DMS53 (cell line): ENCODE measurements at places on chromosomes 2 and 18.
A peak's percentile ranks its signal among the peaks of the same experiment; 100 is the strongest.

DNA sequence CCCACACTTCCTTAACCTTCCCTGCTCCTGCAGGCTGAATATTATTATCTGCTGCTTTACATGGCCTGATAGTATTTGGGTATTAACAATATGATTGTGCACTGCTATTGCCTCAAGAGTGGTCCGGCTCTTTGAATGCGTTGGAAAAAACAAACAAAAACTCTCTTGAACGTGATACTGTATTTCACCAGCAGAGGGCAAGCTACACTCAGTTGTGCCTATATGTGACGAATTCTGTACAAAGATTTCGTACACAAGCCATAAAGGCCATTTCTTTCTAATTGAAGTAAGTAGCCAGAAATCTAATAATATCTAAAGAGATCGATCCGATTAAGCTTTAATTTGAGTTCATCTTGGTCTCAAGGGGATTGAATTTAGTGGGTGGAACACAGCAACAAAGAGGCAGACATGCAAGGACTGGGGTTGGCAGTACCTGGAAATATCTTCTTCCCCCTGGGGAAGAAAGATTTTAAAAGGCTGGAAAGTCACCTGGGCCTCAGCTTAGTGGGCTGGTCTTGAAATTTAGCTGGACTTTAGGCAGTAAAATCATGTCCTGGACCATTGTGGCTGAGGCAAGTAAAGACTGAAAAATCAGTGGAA, 49.3 kb upstream of the RAB6D start:
- DNase-seq, result peak; percentile 49

GRCh38 chr2:151042964-151043363, 218.7 kb downstream of the RBM43 start:
- no peak for DNase-seq

DNA sequence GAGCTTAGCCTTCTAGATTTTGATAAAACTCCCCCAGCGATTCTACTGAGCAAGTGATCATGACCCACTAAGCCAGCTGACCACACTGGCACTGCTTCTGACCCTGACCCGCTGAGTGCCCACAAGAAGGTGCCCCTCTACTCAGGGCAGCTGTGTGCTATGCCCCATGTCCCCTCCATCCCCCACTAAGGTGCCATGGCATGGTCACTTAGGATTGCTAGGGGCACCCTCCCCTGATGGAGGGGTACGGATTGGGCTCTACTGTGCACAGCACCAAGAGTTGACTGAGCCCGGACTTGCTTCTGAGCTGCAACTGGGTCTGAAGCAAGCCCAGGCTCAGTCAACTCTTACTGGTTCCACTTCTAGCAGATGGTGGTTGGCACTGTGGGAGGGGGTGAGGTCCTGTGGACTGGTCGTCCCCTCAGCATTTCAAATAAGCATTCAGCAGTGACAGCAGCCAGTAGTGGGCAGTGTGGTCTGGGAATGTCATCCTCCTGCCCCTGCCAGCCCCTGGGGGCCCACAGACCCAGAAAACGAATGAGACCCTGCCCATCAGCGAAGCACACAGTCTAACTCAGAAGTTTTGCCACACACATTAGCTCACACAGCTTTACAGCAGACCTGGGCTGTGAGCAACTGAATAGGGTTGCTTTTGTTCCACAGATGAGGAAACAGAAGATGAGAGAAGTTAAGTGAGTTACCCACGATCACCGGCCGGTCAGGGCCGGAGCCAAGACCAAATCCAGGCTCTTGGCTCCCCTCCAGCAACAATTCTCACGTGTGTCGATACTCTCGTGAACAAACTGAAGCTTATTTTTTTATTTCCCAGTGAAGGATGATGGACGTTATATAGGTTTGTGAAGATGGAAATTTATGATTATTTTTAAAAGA, 52.1 kb upstream of the FOSL2 start:
- no peak for DNase-seq

- no peak for DNase-seq
Observed at GRCh38 chr2:127611076-127611925, 34.7 kb upstream of the GPR17 start.

DNA sequence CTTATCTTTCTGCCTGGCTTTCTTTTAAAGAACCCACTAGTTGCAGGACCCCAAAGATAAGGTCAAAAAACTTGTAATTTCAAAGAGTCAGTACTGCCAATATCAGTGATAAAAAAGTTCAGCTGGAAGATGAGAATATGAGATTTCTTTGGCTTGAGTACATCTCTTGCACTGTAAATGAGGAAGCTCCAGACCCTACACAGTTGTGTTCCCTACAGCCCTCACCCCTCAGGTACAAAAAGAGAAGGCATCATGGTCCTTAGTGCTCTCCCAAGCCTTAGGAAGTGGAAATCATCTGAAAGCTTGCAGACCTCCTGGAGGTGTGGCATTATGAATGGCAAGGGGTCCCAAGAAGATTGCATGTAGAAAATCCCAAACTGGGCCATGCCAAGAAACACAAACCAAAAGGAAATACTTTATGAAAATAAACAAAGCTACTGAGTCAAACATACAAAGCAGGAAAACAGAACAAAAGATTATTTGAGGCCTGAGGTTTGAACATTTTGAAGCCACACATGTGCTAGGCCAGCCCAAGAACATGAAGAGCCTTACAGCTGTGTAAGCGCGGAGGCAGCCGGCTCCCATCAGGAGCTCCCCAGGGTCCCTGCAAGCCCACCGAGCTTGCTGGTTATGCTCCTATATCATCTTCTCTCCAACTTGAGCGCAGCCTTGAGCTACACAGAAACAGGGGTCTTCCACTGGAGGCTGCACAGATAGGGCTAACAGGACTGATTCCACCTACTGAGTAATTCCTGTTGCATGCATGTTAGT, 217.0 kb downstream of the OSR1 start:
- DNase-seq, result peak; percentile 18

DNA sequence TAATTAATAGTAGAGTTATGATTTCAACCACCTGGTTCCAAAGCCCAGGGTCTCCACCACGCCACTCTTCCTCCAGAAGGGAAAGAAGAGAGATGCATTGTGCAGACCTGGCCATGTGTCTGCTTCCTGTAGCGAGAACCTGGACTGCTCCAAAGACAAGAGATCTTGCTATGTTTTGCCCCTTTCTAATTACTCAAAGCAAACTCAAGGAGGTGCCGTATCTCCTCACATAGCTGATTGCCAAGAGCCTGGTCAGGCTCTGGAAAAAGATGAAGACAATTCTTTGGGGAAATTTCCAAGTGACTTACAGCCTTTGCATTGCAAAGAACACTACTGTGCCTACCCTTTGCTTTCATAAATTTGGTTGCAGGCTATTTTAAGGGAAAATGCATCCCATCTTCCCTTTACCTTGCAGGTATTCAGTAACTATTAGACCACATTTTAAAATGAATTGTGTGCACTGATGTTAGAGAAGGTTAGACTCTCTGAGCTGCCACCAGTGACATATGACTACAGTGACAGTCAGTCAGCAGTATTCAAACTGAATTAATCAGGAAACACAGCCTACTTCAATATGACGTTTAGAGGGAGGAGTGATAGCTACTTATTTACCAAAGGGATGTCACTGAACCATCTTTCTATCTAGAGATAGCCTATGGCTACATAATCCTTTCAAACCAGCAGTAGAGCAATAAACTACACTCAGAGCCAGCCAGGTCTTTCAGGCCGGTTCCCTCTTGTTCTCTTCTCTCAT, 842.1 kb upstream of the FANCL start:
- peak; percentile 43 for DNase-seq

- no peak for DNase-seq
Observed at GRCh38 chr2:162964513-162964912, 125.9 kb upstream of the KCNH7 start.

- peak; percentile 80 for DNase-seq
Observed at GRCh38 chr2:64524604-64525316, 632 bp downstream of the AFTPH start.

DNA sequence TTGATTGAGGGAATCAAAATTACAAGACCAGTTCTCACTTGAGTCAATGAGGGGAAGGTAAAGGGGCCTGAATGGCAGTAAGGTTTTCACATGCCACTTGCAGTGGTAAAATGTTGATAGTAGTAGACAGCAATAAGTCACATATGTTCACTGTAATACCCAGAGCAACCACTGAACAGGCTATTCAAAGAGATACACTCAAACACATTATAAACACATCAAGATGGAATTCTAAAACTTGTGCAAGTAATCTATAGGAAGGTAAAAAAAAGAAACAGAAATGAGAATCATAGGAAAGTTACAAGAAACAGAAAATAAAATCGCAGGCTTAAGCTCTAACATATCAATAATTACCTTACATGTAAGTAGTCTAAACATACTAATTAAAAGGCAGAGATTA, 86.6 kb upstream of the AFF3 start:
- DNase-seq, result peak; percentile 21

DNA sequence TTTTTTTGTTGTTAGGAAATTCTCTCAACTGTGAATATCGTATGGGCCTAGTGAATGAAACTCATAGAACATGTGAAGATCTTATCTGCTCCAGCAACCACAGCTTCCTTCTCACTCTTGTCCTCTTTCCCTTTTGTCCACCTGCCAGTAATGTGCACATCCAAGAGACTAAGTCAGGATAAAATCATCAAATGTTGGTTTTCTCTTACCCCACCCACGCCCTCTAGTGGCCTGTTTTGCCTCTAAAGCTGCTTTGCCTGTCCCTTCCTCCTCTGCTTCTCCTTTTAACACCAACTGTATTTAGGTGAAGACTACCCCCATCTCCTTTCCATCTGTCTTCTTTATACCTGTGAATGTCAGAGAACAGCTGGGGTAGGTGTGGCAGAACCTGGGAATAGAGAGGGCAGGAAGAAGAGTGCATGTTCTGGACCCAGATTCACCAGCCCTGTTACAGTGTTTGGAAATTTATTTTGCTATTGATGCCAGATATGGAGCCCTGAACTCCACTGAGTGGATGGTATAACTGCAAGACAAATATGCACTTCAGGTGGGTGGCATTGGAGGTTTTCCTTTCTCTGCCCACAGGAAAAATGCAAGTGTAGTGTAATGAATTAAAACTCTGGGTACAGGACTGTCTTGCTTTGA, 8.4 kb upstream of the MGAT5 start:
- DNase-seq, result peak; percentile 66

GRCh38 chr2:181563101-181563692, 93.7 kb downstream of the CERKL start:
- no peak for DNase-seq

DNA sequence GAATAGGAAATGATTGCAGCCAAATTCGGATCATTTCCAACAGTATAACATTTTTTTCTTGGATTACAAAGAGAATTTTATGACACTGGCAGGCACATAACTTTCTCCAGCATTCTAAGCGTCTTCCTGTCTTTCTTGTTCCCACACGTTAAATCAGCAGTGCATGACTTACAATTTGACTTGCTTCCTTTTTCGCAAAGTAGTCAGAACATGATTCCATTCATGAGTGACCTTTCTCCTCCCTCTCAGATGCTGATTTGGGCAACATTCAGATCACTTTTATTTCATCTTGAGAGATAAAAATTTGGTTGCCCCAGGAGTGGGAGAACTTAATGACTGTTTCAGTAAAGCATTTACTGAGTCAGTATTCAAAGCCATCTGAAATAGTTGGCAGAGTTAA, 858.7 kb upstream of the ACVR2A start:
- no peak for DNase-seq

DNA sequence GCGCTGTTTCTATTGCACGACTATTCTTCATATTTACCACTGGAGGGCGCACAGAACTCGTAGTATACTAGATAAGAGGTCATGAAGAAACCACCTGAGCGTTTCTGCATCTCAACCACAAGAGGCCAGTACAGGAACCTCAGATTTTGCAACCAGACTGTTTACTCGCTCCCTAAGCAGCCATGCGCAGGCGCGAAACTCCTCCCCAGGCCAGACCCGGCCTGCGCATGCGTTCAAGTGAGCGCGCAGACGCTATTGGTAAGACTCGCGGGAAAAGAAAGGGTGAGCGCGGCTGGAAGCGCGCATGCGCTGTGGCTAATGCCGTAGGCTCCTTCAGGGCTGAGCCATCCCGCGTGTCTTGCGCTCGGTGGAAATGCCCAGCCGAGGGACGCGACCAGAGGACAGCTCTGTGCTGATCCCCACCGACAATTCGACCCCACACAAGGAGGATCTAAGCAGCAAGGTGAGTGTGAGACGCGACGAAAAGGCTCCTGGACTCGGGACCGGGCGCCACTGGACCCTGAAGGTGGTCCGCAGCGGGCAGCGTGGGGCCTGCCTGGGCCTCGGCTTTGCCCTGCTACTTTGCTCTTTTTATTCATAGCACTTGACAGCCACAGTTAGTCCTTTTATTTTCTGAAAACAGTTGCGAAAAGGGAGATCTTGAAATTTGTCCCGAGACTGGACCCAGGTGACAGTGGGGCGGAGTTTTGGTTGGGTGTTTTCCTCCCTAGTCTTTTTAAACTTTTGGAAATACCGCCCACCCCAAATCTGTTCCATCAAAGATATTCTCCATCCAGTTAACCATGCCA, at the start of gene ASNSD1:
Gene ASNSD1, plus strand, starts transcription at position 312 of the 809 bp plus-strand sequence. CDS start 4,674 bp downstream, outside the sequence.
- DNase-seq, result peak; percentile 99

- no peak for DNase-seq
Observed at GRCh38 chr2:30224151-30224550, 7.2 kb upstream of the LBH start.

DNA sequence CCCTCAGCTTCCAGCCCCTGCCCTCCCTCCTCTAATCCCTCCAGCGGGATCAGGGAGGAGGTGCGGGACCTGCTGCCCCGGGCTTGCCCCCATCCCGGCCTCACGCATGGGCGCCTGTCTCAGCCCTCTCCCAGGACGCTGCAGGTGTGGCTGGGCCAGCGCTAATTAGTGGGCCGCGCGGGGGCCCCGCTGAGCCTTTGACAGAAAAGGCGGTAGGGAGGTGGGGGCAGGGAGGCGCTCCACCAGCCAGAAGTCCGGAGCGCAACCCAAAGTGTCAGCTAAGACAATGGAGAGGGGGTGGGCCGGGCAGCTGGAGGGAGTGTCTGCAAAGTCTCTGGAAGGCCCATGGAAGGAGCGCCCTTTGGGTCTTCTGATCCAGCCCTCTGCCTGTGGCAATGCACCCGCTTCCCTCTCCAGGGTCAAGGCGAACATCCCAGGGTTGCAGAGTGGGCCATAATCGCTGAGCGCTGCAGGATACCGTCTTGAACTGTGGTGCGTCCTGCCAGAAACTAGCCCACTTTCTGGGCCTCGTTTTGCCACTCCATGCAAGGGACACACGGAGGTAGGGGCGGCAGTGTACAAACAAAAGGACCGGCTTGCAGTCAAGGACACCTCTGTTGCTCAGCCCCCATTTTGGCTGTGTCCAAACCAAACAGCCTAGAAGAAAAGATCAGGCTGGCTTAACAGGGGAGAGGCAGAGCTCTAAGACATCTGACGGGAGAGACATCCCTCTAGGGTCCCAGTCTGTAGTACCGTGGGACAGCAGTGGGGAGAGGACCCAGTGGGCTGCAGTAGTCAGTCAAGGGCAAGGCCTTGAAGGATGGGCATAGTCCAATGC, 3.5 kb downstream of the ATP6V1B1 start:
- no peak for DNase-seq

- DNase-seq, result no peak
Observed at GRCh38 chr2:19844750-19845149, 57.0 kb downstream of the TTC32 start.

GRCh38 chr2:43018179-43019024, 208.0 kb downstream of the ZFP36L2 start:
- DNase-seq, result no peak

DNA sequence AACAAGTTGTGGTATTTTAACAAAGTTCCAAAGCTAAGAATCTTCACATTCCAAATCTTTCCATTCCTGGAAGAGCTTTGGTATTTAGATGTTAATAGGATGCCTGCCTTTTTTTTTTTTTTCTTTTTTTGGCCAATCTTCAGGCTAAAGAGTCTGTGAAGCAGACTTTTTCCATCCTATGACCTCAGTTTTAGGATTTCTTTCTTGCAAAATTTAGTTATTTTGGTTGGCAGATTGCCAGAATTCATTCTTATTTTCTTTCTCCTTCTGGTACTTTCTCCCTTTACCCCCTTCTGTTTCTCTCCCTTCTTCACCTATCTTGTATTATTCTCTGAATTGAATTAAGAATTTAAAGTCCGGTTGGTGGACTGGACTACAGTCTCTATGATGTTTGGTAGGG, 217.8 kb upstream of the REV1 start:
- no peak for DNase-seq
